Tibial nerve (tissue), 4 donors: ENCODE measurements at places on chromosomes 4 and X.
A peak's percentile ranks its signal among the peaks of the same experiment; 100 is the strongest.

DNA sequence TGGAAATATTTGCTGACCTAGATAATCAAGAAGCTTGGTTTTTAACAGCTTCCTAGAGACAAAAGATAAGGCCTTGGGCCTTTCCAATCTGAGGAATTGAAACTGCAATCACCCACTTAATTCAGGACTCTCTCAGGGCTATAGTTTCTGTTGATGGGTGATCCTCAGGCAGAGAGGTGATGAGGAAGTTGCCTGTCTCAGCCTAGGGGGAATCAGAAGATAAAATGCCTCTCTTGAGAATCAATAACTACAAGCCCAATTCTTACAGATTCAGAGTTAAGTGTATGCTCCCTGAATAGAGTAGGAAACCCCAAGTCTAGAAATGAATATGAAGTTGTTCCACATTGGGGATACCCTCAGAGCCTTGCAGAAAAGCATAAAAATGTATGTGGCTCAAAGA is 45.5 kb downstream of the NFKB1 start:
- no peaks in the 10 kb centered on the region for H3K4me1 ChIP-seq
- H3K36me3 ChIP-seq, result peaks cover 26% of the 10 kb centered on the region
- H3K4me3 ChIP-seq, result no peak overlapping the region
- H3K27me3 ChIP-seq, result no peaks in the 10 kb centered on the region

DNA sequence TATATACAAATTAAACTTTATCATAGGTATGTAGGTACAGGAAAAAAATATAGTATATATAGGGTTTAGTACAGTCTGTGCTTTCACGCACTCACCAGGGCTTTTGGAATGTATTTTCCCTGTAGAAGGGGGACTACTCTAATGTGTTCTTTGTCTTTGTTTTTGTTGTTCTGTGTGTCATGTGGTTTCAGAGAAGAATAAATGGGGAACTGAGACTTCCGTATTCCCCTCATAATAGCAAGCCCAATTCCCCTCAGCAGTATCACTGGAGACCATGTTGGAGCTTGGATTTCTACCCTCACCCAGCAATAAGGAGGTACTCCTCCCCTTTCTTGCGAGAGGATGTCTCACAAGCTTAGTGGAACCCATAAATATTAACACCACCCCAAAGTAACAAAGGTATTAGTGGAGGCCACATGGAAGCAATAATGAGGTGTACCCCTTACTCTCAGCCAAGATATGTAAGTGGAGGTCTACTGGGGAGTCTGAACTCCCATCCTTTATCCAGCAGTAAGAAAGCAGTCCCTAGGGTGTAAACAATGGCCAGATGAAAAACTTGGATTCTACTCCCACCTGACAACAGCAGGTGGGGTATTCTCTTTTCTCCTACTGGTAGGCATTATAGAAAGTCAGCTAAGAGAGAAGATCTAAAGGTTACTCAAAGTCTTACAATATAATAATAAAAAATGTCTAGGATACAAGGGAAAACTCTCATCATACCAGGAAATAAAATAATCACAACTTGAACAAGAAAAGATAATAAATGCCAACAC is 805.4 kb upstream of the GALNTL6 start:
- no peaks in the 10 kb centered on the region for H3K36me3 ChIP-seq
- H3K4me3 ChIP-seq, result no peak overlapping the region
- H3K27ac ChIP-seq, result no peak overlapping the region
- no peaks in the 10 kb centered on the region for H3K27me3 ChIP-seq
- DNase-seq, result no peak
- no peaks in the 10 kb centered on the region for H3K4me1 ChIP-seq

DNA sequence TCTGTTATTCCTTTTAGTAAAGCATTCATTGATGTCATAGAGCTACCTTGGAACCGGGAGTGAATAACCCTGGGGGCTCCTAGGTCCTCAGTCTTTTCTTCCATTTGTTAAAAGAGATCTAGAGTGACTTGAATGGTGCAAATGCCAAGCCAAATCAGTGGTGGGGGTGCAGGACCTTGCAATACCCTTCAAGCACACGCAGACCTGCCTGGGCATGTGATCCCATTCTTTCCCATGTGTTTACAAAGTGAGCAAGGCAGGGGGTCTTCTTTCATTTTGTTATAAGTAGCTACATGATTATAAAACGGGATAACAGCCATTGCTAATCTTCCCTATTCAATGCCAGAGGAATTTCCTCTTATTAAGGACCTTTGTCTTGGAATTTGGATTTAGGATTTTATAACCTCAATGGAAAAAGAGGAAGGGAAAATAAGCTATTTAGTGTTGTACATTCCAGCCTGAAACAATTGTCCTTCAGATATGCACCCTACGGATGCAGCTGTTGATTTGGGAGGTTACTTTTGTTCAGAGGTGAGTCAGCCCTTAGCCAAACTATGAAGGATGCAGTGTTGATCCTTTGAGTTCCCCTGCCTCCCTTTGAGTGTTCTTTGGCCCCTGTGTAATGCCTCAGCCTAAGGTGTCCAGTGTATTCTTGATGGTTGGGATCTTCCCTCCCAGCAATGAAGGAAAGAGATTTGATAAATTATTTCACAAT is 623.8 kb upstream of the HTR2C start:
- no peak for DNase-seq
- no peaks in the 10 kb centered on the region for H3K36me3 ChIP-seq
- H3K4me1 ChIP-seq, result no peaks in the 10 kb centered on the region
- H3K4me3 ChIP-seq, result no peak overlapping the region

GRCh38 chrX:22533898-22534297 is 261.2 kb downstream of the CBLL2 start:
- H3K27ac ChIP-seq, result no peak overlapping the region
- no peak for DNase-seq
- no peaks in the 10 kb centered on the region for H3K27me3 ChIP-seq
- no peaks in the 10 kb centered on the region for H3K4me1 ChIP-seq
- no peaks in the 10 kb centered on the region for H3K36me3 ChIP-seq

DNA sequence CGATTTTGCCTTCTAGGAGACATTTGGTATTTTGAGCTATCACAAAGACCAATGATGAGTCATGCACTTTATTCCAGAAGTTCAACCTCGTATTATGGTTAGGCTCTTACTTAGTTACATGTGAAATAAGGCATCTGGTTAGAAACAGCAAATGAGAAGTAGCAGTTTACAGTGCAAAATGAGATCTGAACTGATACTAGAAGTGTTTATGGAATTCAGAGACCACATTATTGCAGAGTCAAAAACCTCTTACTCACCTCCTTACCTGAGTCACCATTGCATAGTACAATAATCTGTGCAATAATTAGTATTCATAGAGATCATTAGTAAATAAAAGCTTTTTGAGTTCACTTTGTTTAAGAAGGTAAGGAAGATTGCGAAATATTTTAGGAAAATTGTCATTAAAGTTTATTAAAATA is 38.7 kb downstream of the SEC24B start:
- H3K4me1 ChIP-seq, result peaks cover 5% of the 10 kb centered on the region
- H3K4me3 ChIP-seq, result no peak overlapping the region
- H3K27me3 ChIP-seq, result no peaks in the 10 kb centered on the region
- no peaks in the 10 kb centered on the region for H3K36me3 ChIP-seq
- H3K27ac ChIP-seq, result no peak overlapping the region

DNA sequence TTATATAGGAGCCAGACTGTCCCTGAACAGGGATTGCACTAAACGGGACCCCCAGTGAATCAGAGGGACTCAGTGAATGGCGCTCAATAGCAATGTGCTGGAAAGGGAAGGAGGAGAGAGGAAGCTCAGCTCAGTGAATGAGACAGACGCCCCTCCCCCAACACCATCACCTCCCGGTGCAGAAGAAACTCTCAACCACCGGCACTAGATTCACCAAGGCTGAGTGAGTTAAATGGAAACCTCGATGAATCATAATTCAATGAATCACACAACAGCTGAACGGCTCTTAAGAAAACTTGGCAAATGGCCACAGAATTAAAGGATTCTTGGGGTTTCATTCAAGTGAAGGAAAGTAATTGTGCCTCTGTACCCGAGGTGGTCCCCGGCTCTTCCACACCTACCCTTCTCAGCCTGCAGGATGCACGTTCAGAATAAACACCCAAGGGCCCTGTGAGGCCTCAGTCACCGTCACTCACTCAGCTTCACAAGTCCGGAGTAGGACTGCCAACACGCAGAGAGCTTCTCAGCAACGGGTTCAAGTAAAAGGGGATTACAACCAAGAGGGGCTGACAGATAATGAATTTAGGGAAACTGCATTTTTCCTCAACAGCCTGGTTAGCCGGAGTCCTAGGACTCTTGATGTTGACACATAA is 29.3 kb downstream of the CRMP1 start:
- H3K4me1 ChIP-seq, result no peaks in the 10 kb centered on the region
- no peaks in the 10 kb centered on the region for H3K36me3 ChIP-seq
- no peak overlapping the region for H3K4me3 ChIP-seq
- DNase-seq, result no peak
- no peaks in the 10 kb centered on the region for H3K27me3 ChIP-seq
- H3K27ac ChIP-seq, result no peak overlapping the region

- no peak overlapping the region for H3K4me3 ChIP-seq
- no peak for DNase-seq
- H3K4me1 ChIP-seq, result no peaks in the 10 kb centered on the region
- no peaks in the 10 kb centered on the region for H3K36me3 ChIP-seq
Observed at GRCh38 chr4:57148831-57149505, 38.8 kb upstream of the IGFBP7 start.

DNA sequence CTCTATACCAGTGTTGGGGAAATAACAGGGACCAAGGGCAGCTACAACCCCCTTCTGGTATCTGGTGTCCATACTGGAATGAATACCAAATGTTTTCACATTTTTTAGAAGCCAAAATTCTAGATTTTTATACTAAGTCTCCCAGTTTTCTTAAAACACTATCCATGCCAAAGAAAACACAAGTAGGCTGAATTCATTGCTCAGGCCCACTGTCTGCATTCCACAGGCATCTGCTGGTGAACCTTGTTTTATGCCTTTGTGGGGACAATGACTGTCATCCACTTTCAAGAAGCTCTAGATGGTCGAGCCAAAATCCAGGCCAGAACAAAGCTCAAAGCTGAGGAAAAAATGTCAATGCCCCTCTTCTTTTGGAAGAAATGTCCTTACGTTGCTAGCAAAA is 213.4 kb upstream of the RASGEF1B start:
- no peak overlapping the region for H3K27ac ChIP-seq
- no peak for DNase-seq
- peaks cover 14% of the 10 kb centered on the region for H3K4me1 ChIP-seq
- H3K36me3 ChIP-seq, result no peaks in the 10 kb centered on the region

GRCh38 chr4:1721666-1722550 is 587 bp downstream of the TACC3 start:
- peak overlapping the region; percentile 9 for H3K4me3 ChIP-seq
- H3K27me3 ChIP-seq, result no peaks in the 10 kb centered on the region
- H3K36me3 ChIP-seq, result peaks cover 34% of the 10 kb centered on the region
- DNase-seq, result no peak
- peaks cover 20% of the 10 kb centered on the region for H3K4me1 ChIP-seq

- DNase-seq, result no peak
- no peaks in the 10 kb centered on the region for H3K27me3 ChIP-seq
- no peaks in the 10 kb centered on the region for H3K36me3 ChIP-seq
- H3K27ac ChIP-seq, result peak overlapping the region; percentile 11
- no peak overlapping the region for H3K4me3 ChIP-seq
Observed at GRCh38 chr4:108360754-108361445, 192.2 kb upstream of the LEF1 start.

DNA sequence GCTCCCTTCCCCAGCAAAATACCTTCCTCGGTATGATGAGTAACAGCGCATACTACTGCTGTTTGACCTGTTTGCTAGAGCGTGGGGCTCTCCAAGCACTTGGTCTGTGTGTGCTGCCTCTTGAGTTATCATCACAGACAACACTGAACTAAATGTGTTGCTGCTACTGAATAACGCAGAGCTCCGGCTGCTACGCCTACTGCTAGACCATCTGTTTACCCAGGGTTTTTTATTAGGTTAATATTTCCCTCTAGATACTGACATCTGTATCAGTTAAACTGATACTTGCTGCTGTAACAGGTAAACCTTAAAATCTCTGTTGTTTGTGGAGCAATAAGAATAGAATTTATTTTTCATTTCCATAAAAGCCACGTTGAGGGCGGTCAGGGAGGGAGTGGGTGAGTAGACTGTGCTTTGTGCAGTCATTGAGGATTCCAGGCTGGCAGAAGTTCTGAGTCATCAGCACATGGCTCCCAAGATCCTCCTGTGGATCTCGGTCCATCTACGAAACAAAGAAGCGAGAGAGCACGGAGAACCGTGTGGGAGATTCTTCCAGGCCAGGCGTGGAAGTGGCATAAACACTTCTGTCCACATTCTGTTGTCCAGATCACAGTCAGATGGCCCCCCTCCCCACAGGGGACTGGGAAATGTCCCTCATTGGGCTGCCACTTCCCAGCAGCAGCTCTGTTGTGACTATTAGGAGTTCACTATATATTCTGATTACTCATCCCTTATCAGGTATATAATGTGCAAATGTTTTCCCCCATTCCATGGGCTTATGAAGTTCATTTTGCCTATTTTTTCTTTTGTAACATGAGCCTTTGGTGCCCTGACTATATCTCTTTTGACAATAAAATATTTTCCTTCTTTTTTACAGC is 14.1 kb downstream of the GRK4 start:
- H3K4me3 ChIP-seq, result no peak overlapping the region
- DNase-seq, result no peak
- H3K27me3 ChIP-seq, result no peaks in the 10 kb centered on the region
- peaks cover 8% of the 10 kb centered on the region for H3K4me1 ChIP-seq
- H3K27ac ChIP-seq, result peak overlapping the region; percentile 14

- H3K4me1 ChIP-seq, result no peaks in the 10 kb centered on the region
- no peak overlapping the region for H3K27ac ChIP-seq
- H3K4me3 ChIP-seq, result no peak overlapping the region
Observed at GRCh38 chr4:2587213-2587823, 50.9 kb downstream of the FAM193A start.

DNA sequence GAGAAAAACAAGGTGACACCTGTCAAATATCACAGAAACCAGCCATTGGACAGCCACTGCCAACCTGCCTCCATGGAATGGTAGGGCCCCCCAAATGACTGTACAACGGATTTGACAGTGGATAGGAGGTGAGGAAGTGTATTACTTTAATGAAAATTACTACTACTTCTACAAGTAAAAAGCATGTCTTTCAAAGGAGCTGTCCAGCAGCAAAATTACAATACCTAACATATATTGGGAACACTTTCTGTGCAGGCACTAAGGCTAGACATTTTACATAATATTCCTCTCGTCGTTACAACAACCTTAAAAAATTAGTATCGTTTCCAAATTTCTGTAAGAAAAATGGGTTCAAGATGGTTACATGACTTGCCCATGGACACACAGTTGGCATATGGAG is 14.9 kb downstream of the PPP3CA start:
- H3K4me1 ChIP-seq, result peaks cover 25% of the 10 kb centered on the region
- DNase-seq, result no peak
- H3K36me3 ChIP-seq, result no peaks in the 10 kb centered on the region
- no peak overlapping the region for H3K27ac ChIP-seq

DNA sequence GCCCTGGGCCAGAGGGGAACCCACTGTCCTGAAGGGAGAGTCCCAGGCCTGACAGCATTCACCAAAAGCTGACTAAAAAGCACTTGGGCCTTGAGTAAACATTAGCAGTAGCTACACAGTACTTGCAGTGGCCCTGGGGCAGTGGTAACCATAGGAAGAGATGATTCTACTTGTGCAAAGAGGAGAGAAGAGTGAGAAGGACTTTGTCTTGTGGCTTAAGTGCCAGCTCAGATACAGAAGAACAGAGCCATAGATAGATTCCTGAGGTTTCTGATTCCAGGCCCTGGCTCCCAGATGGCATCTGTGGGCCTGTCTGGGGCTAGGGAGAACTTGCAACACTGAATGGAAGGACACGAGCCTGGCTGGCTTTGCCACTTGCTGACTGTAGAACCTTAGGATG is 100.5 kb downstream of the PTCHD1 start:
- no peaks in the 10 kb centered on the region for H3K4me1 ChIP-seq
- no peaks in the 10 kb centered on the region for H3K36me3 ChIP-seq
- no peak overlapping the region for H3K4me3 ChIP-seq
- H3K27me3 ChIP-seq, result no peaks in the 10 kb centered on the region
- no peak overlapping the region for H3K27ac ChIP-seq
- no peak for DNase-seq
